ENCODE measurements at places on chromosomes 12 and 14. TPM values are rescaled to one million over a fixed set of nuclear protein-coding genes. Genes with fewer than 3 reads are reported as not detected.

DNA sequence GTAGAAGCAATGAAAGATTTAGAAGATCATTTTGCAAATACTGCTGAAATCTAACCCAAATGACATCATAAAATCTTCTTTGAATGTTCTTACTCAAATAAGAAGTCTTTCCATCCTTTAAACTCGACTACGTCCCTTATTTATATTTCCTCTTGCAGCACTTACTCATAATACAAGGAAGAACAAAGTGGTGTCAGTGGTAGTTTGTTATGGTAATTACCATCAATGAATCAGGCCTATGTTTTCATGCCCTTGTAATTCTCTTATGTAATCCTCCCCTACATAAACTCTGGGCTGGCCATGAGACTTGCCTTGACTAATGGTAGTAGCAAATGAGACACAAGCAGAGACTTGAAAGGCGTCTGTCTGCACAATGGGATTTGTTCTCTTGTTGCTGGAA lies 17.0 kb downstream of the EEA1 start:
- no peak for DNase-seq

DNA sequence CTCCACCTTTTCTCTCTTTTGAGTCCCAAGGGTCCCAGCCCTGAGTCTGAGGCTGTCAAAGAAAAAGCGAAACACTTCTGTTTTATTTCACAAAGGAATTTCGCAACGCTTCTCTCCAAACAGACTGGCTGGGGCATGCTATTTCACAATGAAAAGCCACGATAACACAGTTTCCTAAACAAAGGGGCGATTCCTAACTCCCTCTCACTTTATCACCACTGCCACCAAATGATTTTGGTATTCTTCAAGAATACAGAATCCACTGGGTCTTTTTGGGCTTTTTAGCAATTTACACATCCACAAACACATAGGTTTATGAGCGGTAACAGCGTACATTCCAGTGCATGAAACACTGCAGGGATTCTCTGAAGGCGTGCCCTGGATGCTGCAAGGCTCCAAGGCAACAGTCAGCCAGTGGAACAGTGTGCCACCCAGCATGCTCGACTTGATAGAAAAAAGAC lies 161.2 kb downstream of the DAD1 start:
- no peak for DNase-seq

The LRRC43 gene
- total RNA-seq: 0.35 TPM

The TOMM20L gene
- total RNA-seq: not detected

DNA sequence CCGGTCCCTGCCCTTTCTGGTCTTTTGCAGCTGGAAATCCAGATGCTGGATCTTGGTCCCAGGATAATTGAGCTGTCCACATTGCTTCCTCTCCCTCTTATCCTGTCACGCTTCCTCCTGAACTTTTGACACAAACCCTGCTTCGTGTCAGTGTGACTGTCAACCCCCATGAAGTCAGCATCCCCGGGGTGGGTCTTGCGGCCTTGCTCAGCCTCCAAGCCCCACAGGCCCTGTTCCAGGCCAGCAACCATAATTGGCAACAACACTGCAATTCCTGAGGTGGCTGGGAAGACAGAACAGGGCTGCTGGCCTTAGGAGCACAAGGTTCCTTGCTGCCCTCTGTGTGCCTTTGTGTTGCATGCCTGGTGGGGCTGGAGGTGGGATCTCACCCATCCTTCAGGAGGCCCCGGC lies 74.9 kb downstream of the NTF3 start:
- DNase-seq: no peak

The ERP27 gene
- total RNA-seq: not detected

The KLRC1 gene
- total RNA-seq: not detected

The CD163 gene
- total RNA-seq: not detected

DNA sequence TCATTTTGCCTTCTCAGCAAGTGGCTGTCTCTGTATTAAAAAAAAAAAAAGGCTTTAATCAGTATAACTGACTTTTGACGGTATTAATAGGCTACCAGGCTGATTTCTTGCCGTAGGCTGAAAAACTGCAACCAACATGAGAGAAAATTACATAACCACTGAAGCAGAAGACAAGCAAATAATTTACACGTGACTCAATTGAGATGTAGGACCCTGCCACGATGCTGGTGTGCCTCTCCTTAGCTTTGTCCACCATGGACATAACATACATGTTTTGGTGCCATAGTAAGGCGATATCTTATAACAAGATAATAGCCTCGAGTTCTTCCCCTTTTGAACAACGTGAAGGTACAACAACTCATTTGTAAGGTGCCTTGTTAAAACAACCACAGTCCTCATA lies 88.7 kb upstream of the GRIP1 start:
- no peak for DNase-seq

Data from H1 (cell line).